ENCODE measurements at places on chromosomes 2 and 18.

- DNase-seq: no peak
Observed at GRCh38 chr18:25181581-25181980, 170.4 kb downstream of the ZNF521 start.

GRCh38 chr2:100408104-100408503 lies 9.4 kb downstream of the CHST10 start:
- DNase-seq: no peak

- DNase-seq: peak; percentile 49
Observed at GRCh38 chr18:74081966-74082741, 65.5 kb downstream of the FBXO15 start.

GRCh38 chr18:45439851-45440645 lies 175.2 kb upstream of the SLC14A2 start:
- DNase-seq: no peak

GRCh38 chr2:187299122-187299906 lies 148.7 kb downstream of the CALCRL start:
- DNase-seq: no peak

- DNase-seq: no peak
Observed at GRCh38 chr2:123644053-123644452, 381.0 kb upstream of the CNTNAP5 start.

DNA sequence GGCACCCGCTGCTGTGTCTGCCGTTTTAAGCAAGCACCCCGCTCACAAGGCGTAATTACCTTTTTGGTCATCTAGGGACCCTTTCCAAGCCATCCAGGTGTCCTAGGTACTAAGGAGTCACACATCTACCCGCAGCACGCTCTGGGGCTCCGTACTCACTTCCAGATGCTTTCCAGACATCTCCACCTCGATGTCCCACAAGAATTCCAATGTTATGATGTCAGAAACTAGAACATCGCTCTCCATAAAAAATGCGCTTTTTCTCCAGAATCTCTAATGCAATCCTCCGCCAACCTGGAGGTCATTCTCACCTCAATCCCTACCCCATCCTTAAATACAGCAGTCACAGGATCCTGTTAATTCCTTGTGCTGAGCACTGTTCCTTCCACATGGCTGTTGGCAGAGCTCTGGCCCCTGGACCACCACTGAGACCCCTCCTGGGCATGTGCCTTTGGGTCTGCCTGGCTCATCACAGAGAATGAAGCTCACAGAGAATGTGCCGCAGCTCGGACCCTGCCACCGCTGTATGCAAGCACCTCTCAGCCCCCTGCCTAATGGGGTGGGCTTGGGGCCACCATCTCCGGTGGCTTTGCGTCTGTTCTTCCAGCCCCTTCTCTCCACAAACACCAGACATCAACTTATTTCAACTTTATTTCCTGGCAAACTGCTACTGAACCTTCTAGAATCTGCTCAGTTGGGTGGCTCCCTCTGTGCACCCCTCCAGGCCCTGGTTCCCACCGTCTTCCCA lies 4.6 kb upstream of the PXDN start:
- no peak for DNase-seq

All from COLO829 (cell line).